ENCODE measurements at places on chromosomes 7 and 10.
A peak's percentile ranks its signal among the peaks of the same experiment; 100 is the strongest.

DNA sequence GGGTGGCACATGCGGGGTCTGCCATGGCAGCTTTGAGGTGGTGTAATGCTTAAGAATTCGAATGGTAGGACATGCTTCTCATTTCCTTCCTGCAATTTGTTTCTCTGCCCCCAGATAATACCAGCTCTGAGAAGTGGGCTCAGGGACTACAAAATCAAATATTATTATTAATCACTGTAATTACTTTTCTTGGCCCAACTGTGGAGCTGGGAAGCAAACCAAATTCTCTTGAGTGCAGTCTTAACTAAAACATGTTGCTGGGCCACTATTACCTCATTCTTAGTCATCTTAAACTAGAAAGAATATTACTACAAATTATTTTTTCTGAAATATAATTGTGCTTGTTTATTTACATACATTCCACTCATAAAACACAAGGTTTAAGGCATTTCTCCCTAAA is 566.7 kb upstream of the NRP1 start:
- DNase-seq, result peak; percentile 48

DNA sequence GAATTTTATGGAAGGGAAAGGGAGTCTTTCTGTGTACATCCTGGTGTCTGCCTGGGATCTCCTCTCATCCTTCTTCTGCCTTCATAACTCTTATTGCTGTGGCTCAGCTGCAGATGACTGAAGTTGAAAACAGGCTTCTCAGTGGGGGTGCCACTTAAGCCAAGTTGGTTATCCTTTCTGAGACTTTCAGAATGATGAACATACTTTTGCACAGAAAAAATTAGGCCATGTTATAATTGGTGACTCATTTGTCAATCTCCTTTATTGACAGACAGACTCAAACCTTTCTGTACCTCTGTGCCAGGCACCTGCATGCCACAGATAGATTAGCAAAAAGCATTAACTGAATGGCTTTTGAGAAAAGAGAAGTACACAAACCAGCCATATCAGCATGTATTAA is 430.3 kb downstream of the SORCS1 start:
- no peak for DNase-seq

DNA sequence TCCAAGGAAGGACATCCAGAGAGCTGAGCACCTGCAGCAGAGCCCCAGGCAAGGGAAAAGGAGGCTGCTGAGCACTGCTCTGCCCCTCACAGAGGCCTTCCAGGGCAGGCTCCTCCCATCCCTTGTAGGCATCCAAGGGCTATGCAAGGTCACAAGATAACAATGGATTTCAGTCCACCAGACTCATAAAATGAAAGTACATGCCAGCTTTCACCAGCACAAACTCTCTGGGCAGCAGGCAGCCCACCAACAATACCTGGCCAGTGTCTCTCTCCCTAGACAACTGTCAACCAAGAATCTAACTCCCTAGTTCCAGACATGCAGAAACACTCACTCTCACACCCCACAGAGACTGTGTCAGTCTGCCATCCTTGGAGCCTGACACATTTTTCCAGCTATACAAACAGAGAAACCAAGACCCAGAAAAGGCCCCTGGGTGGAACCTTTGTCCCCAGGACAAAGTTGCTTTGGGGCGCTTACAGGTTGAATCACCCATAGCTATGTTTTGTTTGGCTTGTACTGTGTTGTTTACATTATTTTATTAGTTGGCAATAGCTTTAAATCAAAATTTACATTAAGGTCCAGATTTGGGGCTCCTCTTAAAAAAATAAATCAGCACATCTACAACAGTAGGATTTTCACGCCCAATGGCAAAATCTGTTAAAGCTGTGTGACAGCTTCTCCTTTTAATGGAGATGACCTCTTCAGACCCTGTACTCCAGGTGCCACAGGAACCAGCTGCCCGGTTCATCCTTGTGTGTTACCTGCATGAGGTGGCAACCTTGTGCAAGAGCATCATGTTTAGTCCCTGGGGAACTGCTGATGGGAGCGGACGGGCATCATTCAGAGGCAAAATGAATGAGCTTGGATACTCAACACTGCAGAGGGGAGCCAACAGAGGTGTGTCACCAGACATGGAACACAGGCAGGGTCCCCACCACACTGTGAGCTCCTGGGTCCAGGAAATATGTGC is 5.2 kb downstream of the GRID1 start:
- DNase-seq, result no peak

DNA sequence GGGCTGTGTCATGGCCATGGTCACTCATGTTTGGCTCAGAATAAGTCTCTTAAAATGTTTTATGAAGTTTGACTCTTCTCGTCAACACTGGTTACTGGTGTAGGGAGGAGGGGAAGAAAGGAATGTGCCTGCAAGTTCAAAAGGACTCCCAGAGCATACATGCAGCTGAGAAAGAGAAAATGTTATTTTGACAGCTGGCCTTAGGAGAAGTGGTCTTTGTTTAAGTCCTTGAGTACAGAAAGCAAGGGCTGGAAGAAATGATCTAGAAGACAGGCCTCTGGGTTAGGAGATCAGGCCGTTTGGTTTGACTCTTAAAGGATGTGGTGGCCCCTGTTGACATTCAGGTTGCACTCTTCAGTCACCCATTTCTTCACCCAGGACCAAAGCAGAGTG is 245.5 kb downstream of the REEP3 start:
- DNase-seq, result peak; percentile 50

DNA sequence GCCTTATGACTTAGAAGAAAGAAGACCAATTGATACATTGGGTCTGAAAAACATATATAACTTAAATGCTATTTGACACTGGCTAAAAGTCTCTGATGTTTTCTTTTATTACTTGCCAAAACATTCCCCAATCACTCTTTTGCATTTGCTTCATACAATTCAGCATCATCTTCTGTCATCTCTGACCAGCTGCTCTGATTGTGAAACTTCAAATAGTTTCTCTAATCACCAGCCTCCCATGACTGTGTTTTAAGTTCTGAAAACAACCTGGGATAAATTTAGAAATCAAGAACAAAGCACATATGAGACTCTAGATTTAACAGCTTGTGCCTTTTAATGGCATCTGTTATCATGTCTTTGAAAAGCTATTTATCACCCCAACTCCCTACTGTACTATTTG is 208.4 kb upstream of the KCND2 start:
- peak; percentile 95 for DNase-seq

- no peak for DNase-seq
These were observed 40.0 kb downstream of the SYPL1 start for GRCh38 chr7:106071999-106072714.

DNA sequence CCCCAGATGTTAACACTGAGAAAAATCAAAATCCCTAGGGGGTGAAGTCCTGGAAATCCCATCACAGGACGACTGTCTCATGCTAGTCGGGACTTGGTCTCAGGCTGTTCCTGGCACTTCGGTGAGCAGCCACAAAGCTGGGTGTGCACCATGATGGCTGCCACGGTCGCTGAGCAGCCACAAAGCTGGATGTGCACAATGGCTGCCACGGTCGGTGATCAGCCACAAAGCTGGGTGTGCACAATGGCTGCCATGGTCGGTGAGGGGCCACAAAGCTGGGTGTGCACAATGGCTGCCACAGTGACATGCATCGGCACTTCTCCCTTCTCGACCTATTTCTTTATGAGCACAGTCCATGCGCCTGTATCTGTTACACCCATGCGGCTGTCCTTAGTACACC is 505.1 kb downstream of the TCERG1L start:
- DNase-seq, result no peak

- no peak for DNase-seq
These were observed 66.2 kb upstream of the NME8 start for GRCh38 chr7:37782166-37782565.

DNA sequence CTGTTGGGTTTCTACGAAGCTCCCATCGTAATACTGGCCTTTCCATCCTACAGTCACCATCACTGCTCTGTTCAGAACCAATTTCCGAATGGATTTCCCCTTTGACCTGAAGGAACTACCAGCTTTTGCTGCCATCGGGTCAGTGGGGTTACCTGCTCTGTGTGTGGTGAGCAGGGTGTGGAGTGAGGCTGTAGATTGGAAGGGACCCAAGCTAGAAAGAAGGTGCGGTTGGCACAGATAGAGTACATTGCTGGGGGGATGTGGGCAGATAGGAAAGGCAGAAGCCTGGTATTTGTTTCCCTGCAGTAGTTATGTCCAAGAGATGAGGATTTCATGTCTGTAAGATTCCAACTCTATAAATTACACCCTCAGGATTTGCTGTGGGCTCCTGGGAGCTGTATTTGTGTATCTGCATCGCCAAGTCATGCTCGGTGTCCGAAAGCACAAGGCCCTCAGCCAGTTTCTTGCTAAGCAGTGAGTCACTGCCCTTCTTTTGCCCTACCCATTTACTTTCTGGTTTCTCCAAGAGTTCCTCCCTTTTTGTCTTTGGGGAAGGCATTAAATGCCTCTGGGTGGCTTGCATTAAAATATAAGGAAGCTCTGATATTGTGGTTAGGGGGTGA is 15.4 kb downstream of the CLCN1 start:
- peak; percentile 80 for DNase-seq

All from fibroblast of villous mesenchyme (primary cell).